ENCODE measurements at places on chromosomes 6 and 20.

DNA sequence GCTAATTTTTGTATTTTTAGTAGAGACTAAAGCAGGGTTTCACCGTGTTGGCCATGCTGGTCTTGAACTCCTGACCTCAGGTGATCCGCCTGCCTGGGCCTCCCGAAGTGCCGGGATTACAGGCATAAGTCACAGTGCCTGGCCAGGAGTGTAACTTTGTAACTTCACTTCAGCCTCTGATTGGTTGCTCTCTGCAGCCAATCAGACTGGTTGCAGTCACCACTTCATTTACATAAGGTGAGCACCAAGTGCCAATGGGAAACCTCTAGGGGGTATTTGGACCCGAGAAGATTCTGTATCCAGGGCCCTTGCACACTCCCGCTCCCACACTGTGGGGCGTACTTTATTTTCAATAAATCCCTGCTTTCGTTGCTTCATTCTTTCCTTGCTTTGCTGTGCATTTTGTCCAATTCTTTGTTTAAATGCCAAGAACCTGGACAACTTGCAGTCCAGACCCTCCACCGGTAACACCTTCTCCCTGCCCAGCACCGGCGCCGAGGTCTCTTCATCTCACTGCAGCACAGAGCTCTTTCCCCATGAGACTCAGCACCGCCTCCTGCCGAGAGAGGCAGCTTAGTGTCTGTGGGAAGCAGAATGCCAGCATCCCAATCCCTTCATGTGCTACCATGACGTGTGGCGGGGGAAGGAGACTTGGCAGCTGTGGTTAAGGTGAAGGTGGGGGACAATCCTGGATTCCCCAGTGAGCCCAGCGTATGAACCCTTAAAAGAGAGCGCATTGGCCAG, 14.0 kb upstream of the MRGBP start:
- DNase-seq: no peak

GRCh38 chr6:154390034-154390433, 33.4 kb upstream of the IPCEF1 start:
- DNase-seq: no peak

GRCh38 chr6:100566563-100566962, 101.8 kb upstream of the SIM1 start:
- no peak for DNase-seq

DNA sequence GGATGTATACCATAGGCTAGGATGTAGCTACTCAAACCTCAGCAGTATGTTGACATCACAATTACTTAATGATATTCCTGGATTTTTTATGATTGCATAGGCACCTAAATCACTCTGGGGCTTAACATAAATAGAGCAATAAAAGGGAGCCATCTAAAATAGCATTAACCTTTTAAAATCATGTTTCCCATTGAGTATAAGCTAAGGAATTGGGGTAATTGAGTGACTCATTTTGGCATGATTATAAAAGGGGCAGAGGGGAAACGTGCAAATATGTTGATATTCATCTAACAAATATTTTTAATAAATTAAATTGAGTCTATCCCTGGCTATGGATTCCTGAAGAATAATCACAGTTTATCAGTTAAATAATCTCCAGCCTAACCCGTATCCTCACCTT, 74.0 kb upstream of the ADGRF1 start:
- no peak for DNase-seq

DNA sequence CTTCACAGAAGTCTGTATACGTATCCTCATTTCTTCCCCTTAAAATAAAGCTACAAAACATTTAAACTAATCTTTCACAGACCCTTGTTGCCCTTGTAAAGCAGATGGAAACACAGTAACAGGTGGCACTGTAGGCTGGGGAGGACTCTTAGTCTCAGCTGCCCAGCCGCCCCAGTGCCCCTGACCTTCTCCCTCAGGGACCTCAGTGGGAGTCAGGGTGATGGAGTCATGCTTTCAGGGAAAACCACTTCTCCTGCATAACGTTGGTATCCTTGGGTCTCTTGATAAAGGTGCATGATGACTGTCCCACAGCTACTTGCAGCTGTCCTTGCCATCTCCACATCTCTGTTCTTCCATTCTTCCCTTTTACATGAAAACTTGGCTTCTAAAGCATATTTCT, 198.6 kb downstream of the CDKAL1 start:
- no peak for DNase-seq

DNA sequence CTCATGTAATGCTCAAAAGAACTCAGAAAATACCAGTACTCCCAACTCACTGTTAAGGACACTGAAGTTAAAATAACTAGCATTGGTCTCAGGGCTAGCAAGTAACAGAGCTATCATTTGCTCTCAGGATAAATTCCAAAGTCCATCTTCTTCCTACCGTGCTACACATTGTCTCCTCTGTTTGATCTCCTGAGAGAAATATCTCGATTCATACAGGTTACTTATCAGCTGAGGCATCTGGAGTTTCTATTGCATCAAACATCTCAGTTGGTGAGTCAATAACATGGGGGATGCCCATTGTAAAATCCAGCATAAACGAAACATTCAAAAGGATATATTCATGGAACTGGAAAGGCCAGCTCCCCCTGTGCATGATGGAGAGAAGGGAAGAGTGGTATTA, 147.4 kb downstream of the BACH2 start:
- DNase-seq: no peak

DNA sequence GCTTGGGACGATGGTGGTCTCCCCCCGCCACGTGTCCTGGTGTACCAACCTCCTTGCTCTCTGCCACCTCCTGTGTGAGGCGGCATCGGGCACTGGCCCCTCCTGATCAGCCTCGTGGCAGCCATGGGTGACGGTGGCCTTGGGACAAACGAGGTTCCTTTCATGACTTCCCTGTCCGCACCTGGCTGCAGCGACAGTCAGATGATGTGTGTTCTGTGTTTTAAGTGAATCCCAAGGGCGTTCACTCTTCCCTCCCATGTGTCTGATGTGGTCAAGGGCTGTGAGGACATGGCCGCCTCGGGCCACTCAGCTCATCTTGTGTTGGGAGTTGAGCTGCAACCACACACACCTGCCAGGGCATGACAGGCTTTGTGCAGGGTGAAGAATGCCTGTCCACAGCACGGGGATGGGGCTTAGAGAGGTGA, 30.4 kb upstream of the PCMTD2 start:
- no peak for DNase-seq

DNA sequence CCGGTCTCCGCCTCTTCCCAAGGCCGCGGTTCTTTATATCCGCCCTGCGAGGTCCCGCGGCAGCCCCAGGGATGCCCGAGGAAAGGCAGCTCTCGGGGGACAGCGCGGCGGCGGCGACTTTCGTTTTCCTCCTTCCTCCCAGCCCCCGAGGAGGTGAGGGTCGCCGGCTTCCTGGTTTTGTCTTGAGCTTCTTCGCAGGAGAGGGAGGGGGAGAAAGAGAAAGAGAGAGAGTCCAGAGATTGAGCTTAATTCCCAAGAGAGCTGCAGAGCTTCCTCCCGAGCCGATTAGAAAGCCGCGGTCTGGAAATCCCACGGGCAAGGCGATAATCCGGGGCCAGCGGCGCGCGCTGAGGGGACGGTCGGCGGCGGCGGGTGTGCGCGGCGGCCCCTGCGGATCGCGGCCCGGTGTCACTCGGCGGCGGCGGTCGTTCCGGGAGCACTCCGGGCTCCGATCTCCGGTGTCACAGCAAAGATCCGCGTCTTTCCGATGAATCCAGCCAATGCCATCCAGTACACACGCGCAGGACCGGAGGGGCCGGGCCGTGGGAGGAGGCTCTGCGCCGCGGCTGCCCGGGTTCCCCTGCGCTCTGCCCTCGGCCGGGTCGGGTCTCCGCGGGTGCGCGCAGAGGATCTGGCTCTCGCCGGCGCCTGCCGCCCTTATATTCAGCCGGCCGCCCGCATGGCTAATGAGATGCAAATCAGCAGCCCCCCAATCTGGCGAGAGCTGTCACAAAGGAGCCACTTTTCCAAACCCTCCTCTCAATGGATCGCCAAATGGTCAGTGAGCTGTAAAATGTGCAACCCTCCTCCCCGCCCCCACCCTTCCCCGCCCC, at the start of gene DLL1:
DLL1 (minus strand) TSS at position 783 of the 833 bp plus-strand sequence. CDS start 939 bp downstream, outside the sequence.
- DNase-seq: no peak

GRCh38 chr6:40042232-40042631, 108.0 kb upstream of the MOCS1 start:
- no peak for DNase-seq

- DNase-seq: no peak
Measured at GRCh38 chr6:80605165-80605989, 498.9 kb downstream of the BCKDHB start.

DNA sequence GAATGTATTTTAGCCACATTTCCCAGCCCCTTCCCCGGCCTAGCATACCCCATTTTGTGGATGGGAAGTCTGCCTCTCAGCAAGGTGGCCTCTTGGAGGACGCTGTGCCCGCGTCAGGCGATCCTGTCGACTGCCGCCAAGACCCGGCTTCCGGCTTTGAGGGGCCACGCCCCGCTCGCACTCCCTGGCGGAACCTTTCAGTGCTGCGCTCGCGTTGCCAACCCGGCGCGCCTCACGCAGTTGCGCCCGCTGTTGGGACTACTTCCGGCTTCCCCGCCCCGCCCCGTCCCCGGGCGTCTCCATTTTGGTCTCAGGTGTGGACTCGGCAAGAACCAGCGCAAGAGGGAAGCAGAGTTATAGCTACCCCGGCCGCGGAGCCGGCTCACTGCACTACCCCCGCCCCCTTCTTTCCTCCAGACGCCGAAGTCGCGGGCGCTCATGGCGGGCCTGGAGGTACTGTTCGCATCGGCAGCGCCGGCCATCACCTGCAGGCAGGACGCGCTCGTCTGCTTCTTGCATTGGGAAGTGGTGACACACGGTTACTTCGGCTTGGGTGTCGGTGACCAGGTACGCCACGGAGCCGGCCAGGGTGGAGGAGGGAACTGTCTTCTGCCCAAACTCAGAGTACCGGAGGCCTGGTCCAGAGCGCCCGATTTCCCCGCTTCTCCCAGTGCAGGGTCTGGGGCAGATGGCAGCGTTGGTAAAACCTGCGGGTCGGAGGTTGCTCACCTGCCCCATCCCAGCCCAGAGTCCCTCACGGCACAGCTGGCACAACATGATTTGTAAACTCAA, at the start of gene PSMF1:
PSMF1 (plus strand) TSS at position 267 of the 792 bp plus-strand sequence; CDS start at position 439, 172 bp downstream.
- peak; percentile 90 for DNase-seq

DNA sequence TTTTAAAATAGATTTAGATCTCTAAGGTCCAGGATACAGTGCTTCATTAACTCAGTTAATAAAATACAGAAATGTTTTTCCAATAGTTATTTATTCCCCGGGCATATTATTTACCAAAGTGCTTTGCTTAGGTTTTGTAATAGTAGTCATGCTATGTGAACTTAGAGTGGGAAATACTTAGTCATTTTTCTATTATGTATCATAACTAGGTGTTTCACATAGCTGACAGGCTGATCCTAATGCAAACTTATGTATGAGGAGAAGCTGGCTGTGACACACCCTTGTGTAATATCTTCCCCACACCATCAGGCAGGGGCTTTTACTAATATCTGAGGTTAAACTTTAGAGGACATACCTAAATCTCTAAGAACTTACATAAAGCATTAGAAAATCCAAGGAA, 277.7 kb upstream of the RIMS1 start:
- DNase-seq: no peak

GRCh38 chr20:24821391-24821790, 127.7 kb upstream of the CST7 start:
- DNase-seq: no peak

GRCh38 chr6:12423832-12424231, 133.7 kb downstream of the EDN1 start:
- no peak for DNase-seq

GRCh38 chr6:166581091-166581511, 5.4 kb downstream of the RAMACL start:
- no peak for DNase-seq

GRCh38 chr20:17697171-17697570, 2.6 kb upstream of the BANF2 start:
- DNase-seq: no peak

- no peak for DNase-seq
Measured at GRCh38 chr6:71375676-71376075, 87.1 kb downstream of the OGFRL1 start.

GRCh38 chr20:19508449-19508848, 249.6 kb upstream of the RIN2 start:
- DNase-seq: no peak

DNA sequence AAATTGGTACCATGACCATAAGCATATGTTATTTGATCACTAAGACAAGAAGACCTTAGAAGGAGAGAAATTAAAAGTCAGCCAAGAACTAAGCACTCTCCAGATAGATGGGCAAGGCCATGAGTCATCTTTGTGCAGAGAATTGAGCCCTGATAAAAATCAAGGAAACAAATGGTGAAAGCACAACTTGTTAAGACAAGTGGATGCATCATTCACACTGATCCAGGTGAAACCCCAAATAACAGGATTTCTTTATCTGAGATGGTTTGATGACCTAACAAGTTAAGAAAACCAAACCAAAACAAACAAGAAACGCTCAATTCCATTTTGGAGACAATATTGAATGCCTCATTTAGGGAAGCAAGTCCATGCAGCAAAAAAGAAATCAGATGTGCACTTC, 121.6 kb downstream of the ADAT2 start:
- DNase-seq: no peak

Data from stimulated activated CD8-positive, alpha-beta memory T cell treated with anti-CD3 and anti-CD28 coated beads, Interleukin-15, amount 100 ng/mL, for 4 hours (primary cell).